ENCODE measurements at places on chromosomes 16 and 17. TPM values are rescaled to one million over a fixed set of nuclear protein-coding genes. Genes with fewer than 3 reads are reported as not detected.

TPSD1 gene
- not detected for total RNA-seq

HLF gene
- 0.22 TPM for total RNA-seq

LRRC36 gene
- total RNA-seq: not detected

BHLHA9 gene
- not detected for total RNA-seq

SULT1A2 gene
- not detected for total RNA-seq

SOX9 gene
- 8.3 TPM for total RNA-seq

SLC35G6 gene
- total RNA-seq: not detected

ZSCAN10 gene
- total RNA-seq: not detected

SDR42E1 gene
- 1.3 TPM for total RNA-seq

EME1 gene
- total RNA-seq: 17.0 TPM

TMEM238L gene
- total RNA-seq: not detected

LRRC46 gene
- total RNA-seq: 4.0 TPM

PSMB3 gene
- total RNA-seq: 385 TPM

TERF2IP gene
- 44.0 TPM for total RNA-seq

HIC1 gene
- 2.0 TPM for total RNA-seq

C16orf96 gene
- 0.04 TPM for total RNA-seq

TLCD3A gene
- 54.6 TPM for total RNA-seq

RTN4RL1 gene
- total RNA-seq: 7.3 TPM
